ENCODE measurements at places on chromosomes 7 and 10. TPM values are rescaled to one million over a fixed set of nuclear protein-coding genes. Genes with fewer than 3 reads are reported as not detected.
A peak's percentile ranks its signal among the peaks of the same experiment; 100 is the strongest.

- no peak for DNase-seq
These were observed 52.3 kb upstream of the CYP2C18 start for GRCh38 chr10:94631077-94631875.

GRCh38 chr7:47735431-47736345 is 153.8 kb upstream of the TNS3 start:
- DNase-seq, result no peak

GRCh38 chr7:37332243-37333016 is 116.2 kb downstream of the ELMO1 start:
- DNase-seq, result no peak

DNA sequence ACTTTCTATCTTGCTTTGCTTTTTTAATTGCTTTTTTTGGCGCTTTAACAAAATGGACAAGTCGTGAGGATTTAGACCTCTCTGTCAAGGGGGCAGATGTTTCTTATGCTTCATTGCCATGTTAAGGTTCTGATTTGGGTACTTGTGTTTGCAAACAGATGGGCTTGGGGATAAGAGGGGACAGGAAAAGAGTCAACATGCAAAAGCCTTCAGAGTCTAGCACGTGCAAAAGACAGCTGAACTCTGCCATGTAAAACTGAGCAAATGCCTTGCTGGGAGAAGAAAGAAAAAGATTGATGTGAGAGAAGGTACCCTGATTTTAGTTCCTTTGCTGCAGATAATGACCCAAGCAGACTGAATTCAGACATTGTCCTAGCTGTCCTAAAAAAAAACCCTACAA is 173.1 kb downstream of the KIAA1217 start:
- no peak for DNase-seq

DNA sequence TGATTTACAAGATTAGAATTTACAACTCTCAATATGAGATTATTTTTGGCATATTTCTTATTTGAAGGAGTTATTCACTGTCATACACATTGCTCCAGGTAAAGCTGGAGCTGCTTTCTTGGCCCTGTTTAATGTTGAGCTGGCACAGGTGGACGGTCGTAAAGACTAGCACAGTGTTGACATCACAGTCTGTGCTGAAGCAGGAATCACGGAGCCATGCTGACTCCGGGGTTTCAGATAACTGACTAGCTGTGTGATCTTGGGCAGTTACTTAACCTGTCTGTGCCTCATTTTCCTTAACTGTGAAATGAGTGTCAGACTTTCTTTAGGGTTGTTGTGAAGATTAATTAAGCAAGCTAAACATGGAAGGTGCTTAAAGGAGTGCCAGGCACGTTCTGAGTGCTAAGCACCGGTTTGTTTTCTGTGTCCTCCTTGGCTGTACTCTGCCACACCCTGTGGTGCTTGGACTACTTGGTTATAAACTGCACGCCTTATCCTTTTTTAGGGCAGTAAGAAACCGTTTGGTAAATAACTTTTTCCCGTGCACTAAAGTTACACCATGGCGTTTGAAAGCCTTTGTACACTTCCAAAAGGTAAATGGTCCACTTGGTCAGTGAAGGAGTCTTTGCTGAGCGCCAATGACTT is 47.7 kb downstream of the DYNC2I1 start:
- no peak for DNase-seq

DNA sequence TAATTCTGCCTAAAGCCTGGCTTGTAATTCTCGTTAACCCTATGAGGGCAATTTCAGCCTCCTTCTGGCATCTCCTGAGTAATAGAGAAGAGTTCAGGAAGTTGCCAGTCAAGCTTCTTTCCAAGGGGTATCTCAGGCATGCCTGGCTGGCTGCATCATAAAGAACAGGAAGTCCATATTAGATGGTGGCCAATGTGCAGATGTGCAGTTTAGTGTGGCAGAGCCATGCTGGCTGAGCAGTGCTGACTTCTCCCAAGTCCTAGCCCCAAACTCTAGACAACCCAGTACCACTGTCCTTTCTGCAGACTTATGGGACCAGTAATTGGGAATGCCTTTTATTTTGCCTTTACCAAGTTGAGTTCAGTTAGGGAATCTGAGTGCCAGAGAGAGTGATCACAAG is 517.9 kb downstream of the GALNT17 start:
- DNase-seq, result no peak

DNA sequence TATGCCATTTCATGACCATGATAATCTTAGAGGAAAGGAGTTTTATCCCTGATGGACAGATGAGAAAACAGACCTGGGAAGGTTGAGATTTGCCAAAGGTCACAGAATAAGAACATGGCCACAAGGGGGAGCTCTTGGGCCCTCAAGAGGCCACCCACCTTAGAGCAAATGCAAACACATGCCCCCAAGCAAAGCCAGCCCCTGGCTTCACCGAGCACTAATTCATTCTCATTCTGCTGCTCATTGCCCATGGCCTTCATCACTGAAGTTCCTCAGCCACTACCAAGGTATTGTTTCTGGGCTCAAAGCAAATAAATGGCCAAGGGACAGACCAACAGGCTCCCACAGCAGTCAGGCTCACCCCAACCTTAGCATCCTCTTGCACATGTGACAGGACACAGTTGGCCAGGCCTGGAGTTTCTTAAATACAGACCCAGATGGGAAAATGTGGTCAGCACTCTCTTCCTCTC is 44.2 kb downstream of the PDLIM1 start:
- DNase-seq, result peak; percentile 13

Gene MYH16
- not detected for total RNA-seq

Gene STOX1
- 16.2 TPM for total RNA-seq

Gene ITGB8
- total RNA-seq, result 82.5 TPM

Gene ST8SIA6
- 5.2 TPM for total RNA-seq
